ENCODE measurements at places on chromosomes 1 and 21. TPM values are rescaled to one million over a fixed set of nuclear protein-coding genes. Genes with fewer than 3 reads are reported as not detected.

GRCh38 chr1:204524986-204525385, 8.8 kb downstream of the MDM4 start:
- no peak for DNase-seq
- H3K4me3 ChIP-seq = no peak overlapping the region
- H3K4me1 ChIP-seq = no peaks in the 10 kb centered on the region
- H3K36me3 ChIP-seq = peaks cover 10% of the 10 kb centered on the region

GRCh38 chr1:26538480-26539412, 9.2 kb downstream of the RPS6KA1 start:
- H3K36me3 ChIP-seq = peaks cover 5% of the 10 kb centered on the region
- peaks cover 9% of the 10 kb centered on the region for H3K4me1 ChIP-seq
- no peak overlapping the region for H3K27ac ChIP-seq
- no peak overlapping the region for H3K4me3 ChIP-seq
- H3K27me3 ChIP-seq = no peaks in the 10 kb centered on the region
- DNase-seq = peak; percentile 34

- H3K36me3 ChIP-seq = no peaks in the 10 kb centered on the region
- no peak overlapping the region for H3K27ac ChIP-seq
- no peak overlapping the region for H3K4me3 ChIP-seq
- H3K4me1 ChIP-seq = no peaks in the 10 kb centered on the region
- no peak for DNase-seq
These were observed 150.5 kb downstream of the PCBP3 start for GRCh38 chr21:45794027-45794426.

DNA sequence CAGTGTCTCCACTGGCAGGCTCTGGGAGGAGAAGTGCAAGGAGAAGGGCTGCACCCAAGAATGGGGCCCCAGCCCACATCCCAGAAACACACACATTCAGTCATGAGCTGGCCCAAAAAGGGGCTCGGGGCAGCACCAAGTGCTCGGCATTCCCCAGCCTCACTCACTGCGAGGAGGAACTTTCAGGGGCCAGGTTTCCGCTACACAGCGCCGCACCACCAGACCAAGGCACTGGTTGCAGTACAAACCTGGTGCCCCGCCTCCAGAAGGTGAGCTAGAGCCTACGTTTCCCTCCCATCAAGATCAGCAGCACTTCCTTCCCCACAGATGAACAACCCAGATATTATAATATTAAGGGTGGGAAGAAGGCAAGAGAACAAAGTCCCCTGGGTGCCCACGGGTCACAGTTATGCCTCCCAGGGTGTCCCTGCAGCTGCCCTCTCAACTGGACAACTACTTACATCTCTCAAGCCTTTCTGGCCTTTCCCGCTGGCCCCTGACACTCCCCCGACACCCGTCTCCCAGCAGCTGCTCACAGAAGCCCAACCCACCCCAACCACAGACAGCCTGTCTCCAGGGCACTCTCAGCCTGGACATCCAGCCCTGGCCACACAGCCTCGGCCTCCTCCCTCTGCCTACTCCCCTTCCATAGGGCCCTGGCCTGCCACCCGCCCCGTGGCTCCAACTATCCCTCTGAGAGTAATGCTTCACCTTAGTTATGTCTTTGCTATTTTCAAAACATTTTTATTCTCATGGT, 3.8 kb downstream of the PBXIP1 start:
- H3K4me1 ChIP-seq = peaks cover 37% of the 10 kb centered on the region
- peaks cover 6% of the 10 kb centered on the region for H3K36me3 ChIP-seq
- H3K27ac ChIP-seq = no peak overlapping the region
- no peak overlapping the region for H3K4me3 ChIP-seq
- peak; percentile 47 for DNase-seq

- no peak overlapping the region for H3K27ac ChIP-seq
- H3K4me1 ChIP-seq = no peaks in the 10 kb centered on the region
- no peak for DNase-seq
- H3K27me3 ChIP-seq = no peaks in the 10 kb centered on the region
- H3K36me3 ChIP-seq = no peaks in the 10 kb centered on the region
These were observed 738.2 kb upstream of the ADGRL4 start for GRCh38 chr1:79744746-79745145.

DNA sequence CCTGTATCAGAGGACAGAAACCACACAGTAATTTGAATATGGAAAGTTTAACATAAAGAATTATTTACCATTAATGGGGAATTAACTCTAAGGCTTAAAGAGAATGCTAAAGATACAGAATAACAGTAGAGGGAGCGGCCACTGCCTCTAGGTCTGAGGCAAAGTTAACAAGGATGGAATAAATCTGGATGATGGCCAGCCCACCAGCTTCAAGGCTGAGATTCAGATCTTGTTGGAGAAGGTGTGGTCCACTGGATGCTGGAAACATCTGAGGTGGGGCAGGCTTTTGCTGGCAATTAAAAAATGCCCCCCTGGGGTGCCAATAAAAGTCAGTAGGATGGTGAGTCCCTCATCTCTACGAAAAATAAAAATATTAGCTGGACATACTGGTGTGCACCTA, 29.4 kb downstream of the ZMYM4 start:
- H3K4me3 ChIP-seq = no peak overlapping the region
- no peak for DNase-seq
- no peaks in the 10 kb centered on the region for H3K36me3 ChIP-seq

- H3K4me3 ChIP-seq = no peak overlapping the region
- DNase-seq = no peak
- peaks cover 4% of the 10 kb centered on the region for H3K4me1 ChIP-seq
- no peaks in the 10 kb centered on the region for H3K36me3 ChIP-seq
- no peaks in the 10 kb centered on the region for H3K27me3 ChIP-seq
These were observed 174.7 kb upstream of the SGIP1 start for GRCh38 chr1:66359269-66359668.

DNA sequence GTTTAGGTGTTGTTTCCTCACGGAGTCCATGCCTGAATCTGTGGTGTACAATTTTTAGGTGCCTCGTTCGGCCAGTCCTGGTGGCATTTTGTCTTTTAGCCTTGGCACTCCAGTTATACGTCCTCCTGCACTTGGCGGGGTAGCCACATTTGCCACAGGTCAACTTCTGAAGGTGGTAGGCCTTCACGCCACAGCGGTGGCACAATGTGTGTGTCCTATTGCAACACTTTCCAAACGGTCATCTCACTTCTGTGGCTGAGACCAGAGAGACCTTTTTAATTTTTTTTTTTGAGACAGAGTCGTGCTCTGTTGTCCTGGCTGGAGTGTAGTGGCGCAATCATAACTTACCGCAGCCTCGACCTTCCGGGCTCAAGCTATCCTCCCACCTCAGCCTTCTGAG, 49.1 kb downstream of the CAMTA1 start:
- no peak overlapping the region for H3K4me3 ChIP-seq
- H3K36me3 ChIP-seq = no peaks in the 10 kb centered on the region
- peaks cover 11% of the 10 kb centered on the region for H3K4me1 ChIP-seq
- no peaks in the 10 kb centered on the region for H3K27me3 ChIP-seq
- DNase-seq = no peak

DNA sequence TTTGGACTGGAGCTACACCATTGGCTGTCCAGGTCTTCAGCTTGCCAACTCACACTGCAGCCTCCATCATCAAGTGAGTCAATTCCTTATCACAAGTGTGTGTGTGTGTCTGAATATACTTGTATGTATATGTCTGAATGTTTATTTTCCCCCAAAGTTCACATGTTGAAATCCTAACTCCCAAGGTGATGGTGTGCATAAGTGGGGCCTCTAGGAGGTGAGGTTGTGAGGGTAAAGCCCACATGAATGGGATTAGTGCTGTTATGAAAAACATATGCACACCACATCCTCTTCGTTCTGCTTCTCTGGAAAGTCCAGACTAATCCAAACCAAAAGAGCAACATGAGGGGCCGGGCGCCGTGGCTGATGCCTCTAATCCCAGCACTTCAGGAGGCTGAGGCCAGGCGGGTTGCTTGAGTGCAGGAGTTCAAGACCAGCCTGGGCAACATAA, 48.7 kb upstream of the LBR start:
- H3K36me3 ChIP-seq = no peaks in the 10 kb centered on the region
- H3K27ac ChIP-seq = no peak overlapping the region
- H3K27me3 ChIP-seq = no peaks in the 10 kb centered on the region

- no peaks in the 10 kb centered on the region for H3K36me3 ChIP-seq
- H3K4me1 ChIP-seq = peaks cover 4% of the 10 kb centered on the region
- H3K27me3 ChIP-seq = no peaks in the 10 kb centered on the region
- H3K27ac ChIP-seq = peak overlapping the region; percentile 69
- no peak overlapping the region for H3K4me3 ChIP-seq
These were observed 131.4 kb downstream of the MRPS6 start for GRCh38 chr21:34204481-34205439.

DNA sequence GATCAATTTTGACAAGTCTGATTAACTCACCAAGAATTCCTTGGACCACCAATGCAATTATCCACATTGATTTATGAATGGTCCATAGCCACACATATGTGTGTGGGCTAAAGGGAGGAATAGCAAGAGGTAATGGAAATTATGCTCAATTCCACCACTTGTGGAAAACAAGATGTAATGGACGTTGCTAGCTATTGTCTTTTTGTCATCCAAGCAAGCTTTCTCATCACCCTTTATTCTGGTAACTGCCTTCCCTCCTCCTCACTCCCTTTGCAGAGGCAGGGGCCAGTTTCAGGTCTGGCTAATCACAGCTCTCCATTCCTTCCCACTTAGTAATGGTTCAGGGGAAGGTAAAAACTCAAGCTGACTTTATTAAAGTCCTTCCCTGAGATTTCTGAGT, 24.7 kb upstream of the RAB3GAP2 start:
- no peak overlapping the region for H3K27ac ChIP-seq
- H3K36me3 ChIP-seq = no peaks in the 10 kb centered on the region
- H3K4me1 ChIP-seq = no peaks in the 10 kb centered on the region

DNA sequence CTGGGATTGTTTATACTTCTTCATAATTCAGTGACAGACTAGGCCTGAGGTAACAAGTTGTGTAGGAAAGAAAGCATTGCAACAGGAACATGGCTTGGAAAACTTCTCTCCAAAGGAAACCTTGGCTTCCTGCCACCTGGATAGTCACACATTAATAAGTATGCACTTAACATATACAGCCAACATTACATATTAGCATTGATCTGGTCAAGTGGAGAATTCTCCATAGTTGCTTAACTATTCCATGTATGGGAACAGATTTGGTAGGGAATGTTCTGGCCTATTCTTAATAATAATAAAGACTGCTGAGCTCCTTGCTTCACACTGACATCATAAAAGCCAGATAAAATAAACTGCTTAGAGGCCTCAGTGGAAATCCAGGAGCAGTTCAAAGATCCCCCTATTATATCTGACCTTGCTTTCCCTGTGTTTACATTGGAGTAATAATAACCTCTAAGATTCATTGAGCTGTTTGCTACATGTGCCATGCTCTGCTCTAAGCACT, 27.2 kb upstream of the NFIA start:
- no peak overlapping the region for H3K27ac ChIP-seq
- H3K4me1 ChIP-seq = no peaks in the 10 kb centered on the region
- no peak overlapping the region for H3K4me3 ChIP-seq

GRCh38 chr1:20380616-20381035, 90.0 kb downstream of the VWA5B1 start:
- no peak overlapping the region for H3K27ac ChIP-seq
- no peak overlapping the region for H3K4me3 ChIP-seq
- H3K27me3 ChIP-seq = peaks cover 3% of the 10 kb centered on the region
- no peaks in the 10 kb centered on the region for H3K36me3 ChIP-seq

GRCh38 chr1:223500560-223501425, 107.6 kb downstream of the CCDC185 start:
- no peaks in the 10 kb centered on the region for H3K36me3 ChIP-seq
- H3K4me1 ChIP-seq = no peaks in the 10 kb centered on the region
- no peak overlapping the region for H3K4me3 ChIP-seq
- H3K27ac ChIP-seq = no peak overlapping the region
- peak; percentile 57 for DNase-seq
- no peaks in the 10 kb centered on the region for H3K27me3 ChIP-seq

DNA sequence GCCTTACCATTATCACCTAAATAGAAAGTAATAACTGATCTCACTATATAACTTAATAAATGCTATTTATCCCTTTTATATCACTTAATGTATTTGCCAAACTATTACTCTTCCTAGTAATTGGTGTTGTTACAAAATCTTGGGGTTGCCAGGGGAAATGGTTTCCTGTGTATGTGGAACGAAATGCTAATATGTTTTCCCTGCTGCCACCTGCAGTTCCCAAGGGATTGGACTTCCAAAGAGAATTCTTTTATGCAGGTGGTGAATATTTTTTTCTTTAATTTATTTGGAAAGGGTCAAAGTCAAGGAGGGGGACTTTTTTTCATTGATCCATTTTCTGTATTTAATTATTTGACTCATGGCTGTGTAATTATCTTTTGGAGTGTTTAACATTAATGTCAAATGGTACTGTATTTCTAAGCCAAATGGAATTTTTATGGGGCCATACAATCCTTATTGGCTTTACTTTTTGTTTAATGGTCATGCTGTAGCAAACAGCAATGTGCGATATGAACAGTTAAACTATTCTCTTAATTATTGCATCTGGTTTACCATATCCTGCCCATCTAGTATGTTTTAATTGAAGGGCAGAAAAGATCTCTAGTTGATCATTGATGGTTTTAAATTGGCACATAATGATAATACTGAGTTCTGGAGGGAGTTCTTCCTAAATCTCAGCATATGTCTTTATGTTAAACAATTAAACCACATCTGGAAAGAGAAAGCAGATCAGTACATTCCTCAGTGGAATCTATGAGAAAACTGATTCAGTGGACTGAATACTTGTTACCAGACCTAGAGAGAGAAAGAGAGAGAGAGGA, 486.3 kb downstream of the TTLL7 start:
- no peaks in the 10 kb centered on the region for H3K36me3 ChIP-seq
- H3K27me3 ChIP-seq = no peaks in the 10 kb centered on the region
- H3K4me1 ChIP-seq = peaks cover 9% of the 10 kb centered on the region
- DNase-seq = no peak
- H3K27ac ChIP-seq = no peak overlapping the region

The AJAP1 gene
- 5.5 TPM for total RNA-seq

The SLFNL1 gene
- total RNA-seq = 0.50 TPM

The OR2L5 gene
- total RNA-seq = not detected

The ZBTB37 gene
- 19.1 TPM for total RNA-seq

The CLDN14 gene
- total RNA-seq = 8.7 TPM

The OR6N2 gene
- not detected for total RNA-seq

The ATP6V1G3 gene
- 1.9 TPM for total RNA-seq

The CHIT1 gene
- total RNA-seq = 1.1 TPM

The PAQR6 gene
- total RNA-seq = 4.2 TPM

The HAO2 gene
- total RNA-seq = 1.9 TPM

The KCNE2 gene
- not detected for total RNA-seq

The MTR gene
- 61.0 TPM for total RNA-seq

The LCE3E gene
- total RNA-seq = not detected
